ENCODE measurements at places on chromosomes 12 and 14.

DNA sequence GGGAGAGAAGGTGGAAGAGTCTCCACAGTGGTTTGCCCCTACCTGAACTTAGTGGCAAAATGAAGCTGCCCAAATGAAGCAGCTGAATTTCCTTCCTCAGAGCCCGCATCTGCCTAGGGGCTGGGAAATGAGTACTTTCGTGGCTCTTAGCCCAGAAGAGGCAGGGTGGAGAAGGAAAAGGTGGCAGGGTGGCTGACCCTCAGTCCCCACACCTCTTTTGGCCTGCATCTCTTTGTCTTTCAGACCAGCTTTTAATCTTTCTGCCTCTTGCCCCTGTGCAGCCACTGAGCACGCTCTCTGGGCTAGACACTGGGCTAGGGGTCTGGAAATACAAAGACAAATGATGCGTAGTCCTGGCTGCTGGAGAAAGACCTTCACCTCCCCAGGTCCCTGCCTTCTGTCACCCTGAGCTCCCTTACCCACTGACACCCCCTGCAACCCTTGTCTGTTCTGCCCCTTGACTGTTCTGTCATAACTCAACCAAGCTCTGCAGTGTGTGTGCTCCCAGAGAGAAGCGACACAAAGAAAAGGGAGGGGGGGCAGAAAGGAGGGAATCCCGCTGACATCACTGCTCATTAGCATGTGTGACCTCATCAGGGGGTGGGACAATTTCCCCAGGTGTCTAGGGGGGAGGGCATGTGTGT, 371 bp upstream of the REM2 start:
- DNase-seq: no peak

DNA sequence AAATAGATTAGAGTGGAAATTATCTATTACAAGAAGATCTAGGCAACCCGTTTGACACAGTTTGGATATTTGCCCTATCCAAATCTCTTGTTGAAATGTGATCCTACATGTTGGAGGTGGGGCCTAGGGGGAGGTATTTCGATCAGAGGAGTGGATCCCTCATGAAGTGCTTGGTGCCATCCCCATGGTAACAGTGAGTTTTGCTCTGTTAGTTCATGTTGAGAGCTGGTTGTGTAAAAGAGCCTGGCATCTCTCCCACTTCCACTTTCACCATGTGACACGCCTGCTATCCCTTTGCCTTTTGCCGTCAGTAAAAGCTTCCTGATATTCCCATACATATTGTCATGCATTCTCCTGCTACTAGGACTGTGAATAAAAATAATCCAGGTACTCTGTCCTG, 66.4 kb upstream of the FLRT2 start:
- no peak for DNase-seq

GRCh38 chr12:31309279-31309678, 16.7 kb downstream of the SINHCAF start:
- DNase-seq: no peak

GRCh38 chr12:58148405-58148804, 207.0 kb downstream of the ATP23 start:
- DNase-seq: no peak

DNA sequence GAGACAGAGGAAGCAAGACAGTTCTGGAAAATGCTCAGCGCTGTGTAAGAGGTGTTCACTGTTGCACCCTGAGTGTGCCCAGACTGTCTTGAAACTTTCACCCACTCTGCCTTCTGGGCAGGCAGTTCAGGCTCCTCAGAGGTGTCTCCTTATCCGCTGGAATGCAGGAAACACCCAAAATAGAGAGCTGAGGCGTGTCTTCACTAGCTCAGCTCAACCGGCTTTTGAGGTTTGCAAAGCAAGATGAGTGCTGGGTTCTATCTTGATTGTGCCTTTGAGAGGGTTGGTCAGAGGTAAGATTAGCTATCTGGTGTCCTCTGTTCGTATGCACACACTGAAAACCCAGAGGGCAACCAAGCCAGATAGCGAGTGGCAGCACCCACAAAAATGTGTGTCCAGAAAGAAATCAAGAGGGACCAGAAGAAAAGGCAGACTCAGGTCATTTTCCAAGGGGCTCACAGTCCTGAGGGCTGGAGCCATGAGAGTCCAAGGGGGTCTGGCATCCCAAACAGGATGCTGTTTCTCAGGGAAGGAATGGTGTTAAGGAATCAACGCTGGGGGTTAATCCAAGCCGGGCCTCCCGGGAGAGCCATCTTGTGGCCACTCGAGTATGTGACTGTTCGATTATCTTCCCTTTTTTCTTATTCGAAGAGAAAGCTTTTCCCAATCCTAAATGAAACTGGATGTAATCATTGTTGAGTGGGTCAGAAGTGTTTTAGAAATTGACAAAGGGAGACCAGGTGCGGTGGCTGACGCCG, 47.1 kb downstream of the TBX3 start:
- no peak for DNase-seq

GRCh38 chr14:54669721-54670561, 103.0 kb downstream of the SAMD4A start:
- DNase-seq: no peak

- no peak for DNase-seq
Measured at GRCh38 chr14:61925043-61925442, 162.8 kb downstream of the SNAPC1 start.

GRCh38 chr14:75989134-75989533, 3.6 kb downstream of the IFT43 start:
- no peak for DNase-seq

DNA sequence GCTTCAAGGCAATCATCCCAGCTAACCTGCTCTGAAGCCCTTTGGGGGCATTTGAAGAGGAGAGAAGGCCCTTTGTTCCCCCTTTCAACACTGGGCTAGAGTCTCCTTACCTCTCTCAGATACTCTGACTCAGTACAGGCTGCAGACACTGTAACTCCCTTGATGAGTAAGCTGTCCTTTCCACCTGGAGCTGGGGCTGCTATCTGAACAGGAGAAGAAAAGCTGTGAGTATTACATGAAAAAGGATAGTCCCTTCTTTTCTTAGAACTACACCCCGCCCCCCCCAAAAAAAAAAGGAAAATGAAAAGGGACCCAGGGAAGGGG, 186.6 kb upstream of the PLEKHG7 start:
- DNase-seq: no peak

Data from left renal cortex interstitium (tissue), 4 donors.